Testis (tissue), 5 donors: ENCODE measurements at places on chromosomes 7 and 10.
A peak's percentile ranks its signal among the peaks of the same experiment; 100 is the strongest.

- DNase-seq: peak; percentile 65
Measured at GRCh38 chr10:128268015-128268722, 141.9 kb upstream of the MKI67 start.

DNA sequence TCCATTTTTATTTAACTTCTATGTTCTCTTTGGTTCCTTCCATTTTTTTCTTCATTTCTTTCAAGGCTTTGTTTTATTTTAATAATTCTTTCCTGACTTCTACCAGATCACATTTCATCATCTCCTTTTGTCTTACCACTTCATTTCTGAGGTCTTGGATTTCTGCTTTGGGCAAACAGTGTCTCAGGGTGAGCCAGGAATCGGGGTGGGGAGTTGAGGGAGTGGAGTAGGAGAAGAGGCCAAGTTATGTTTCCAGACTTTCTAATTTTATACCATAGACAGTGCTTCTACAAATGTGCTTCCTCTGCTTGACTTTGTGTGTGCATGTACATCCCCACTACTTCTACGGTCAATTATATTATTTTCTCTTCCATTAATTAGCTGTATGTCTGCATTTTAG lies 112.1 kb downstream of the PRKG1 start:
- no peak for DNase-seq

GRCh38 chr7:36904802-36905201 lies 180.5 kb upstream of the AOAH start:
- DNase-seq: no peak

DNA sequence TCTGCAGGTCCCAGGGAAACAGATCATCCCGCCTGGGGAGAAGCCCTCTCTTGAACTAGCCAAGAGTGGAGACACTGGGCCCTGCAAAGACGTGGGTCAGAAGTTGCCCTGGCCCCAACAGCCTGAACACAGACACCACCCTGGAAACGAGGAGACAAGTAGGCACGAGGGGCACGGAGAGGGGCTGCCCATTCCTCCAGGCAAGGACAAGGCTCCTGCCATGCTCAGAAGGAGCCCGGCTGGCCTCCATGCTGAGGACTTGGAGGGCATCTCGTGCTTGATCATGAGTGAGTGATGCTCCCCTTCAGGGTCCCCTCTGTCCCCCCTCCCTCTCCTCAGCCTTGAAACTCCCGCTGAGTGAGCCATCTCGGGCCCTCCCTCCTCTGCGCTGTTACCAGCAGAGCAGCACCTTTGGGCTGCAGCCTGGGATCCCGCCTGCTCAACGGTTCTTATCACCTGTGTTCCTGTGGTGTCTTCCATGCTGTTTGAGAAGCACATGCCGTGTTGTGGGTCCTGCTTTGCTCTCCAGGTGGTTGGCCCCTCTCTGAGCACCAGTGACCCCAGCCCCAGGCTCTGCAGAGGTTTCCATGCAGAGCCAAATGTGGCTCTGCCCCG lies 544.3 kb downstream of the TCERG1L start:
- DNase-seq: no peak

- no peak for DNase-seq
Measured at GRCh38 chr7:52325237-52325636, 710.2 kb upstream of the POM121L12 start.

DNA sequence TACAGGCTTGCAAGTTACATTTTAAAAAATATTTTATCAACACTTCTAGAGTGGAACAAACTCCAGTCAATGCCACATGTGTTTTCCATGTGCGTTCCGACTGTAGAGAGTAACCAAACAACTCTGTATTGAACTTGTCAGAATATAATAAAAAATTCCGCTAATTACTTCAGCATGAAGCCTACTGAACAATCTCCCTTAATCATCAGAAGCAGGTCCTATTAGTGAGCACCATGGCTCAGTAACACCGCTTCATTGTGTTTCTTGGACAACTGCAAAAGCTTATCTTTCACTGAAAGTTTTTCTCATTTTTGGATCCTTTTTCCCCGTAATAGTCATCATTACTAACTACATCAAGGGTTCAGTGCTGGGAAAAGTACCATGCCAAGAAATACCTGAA lies 117.0 kb downstream of the MKX start:
- no peak for DNase-seq

GRCh38 chr7:154680894-154681659 lies 321.8 kb downstream of the PAXIP1 start:
- DNase-seq: peak; percentile 79

- no peak for DNase-seq
Measured at GRCh38 chr10:110597476-110597875, 30.0 kb downstream of the SMC3 start.

- DNase-seq: no peak
Measured at GRCh38 chr7:47775238-47775637, 173.0 kb downstream of the PKD1L1 start.

GRCh38 chr10:66501356-66501755 lies 424.5 kb upstream of the LRRTM3 start:
- DNase-seq: no peak

DNA sequence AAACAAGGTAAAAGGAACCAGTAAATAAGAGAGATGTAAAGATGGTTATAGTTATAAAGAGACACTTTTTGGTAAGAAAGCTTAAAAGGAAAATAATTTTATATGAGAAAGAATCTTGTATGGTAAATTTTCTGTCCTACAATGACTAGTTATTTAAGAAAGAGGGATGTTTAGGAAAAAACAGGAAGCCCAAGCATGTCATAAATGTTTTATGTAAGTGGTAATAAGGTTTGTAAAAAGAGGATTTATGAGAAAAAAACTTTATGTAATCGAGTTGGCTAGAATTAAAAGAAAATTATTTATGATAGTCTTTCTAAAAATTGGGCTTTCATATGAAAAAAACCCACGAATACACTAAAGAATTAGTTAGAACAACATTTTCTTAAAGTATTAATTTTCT lies 34.2 kb upstream of the CREB3L2 start:
- no peak for DNase-seq

GRCh38 chr10:22278441-22278782 lies 37.8 kb upstream of the COMMD3 start:
- DNase-seq: no peak

GRCh38 chr7:101957744-101958525 lies 140.5 kb downstream of the CUX1 start:
- no peak for DNase-seq

GRCh38 chr7:29337546-29338116 lies 143.1 kb downstream of the CHN2 start:
- DNase-seq: no peak

DNA sequence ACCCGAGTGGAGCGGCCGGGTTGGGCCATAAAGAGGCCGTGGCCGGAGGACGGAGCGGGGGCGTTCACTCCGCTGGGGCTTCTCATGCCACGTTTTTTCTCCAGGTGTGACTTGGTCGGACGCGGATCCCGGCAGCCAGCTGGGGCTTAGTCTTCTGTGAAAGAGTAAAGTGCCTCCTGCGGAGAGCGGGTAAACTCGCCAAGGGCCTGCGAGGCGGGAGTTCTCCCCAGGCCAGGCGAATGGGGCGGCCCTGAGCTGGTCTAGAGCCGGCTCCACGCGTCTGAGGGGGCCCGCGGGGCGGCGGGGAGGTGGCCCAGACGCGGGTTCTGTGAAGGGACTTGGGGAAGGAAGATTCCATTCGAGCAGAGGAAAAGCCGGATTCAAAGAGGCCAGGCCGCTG lies 86.3 kb upstream of the VIPR2 start:
- no peak for DNase-seq

- no peak for DNase-seq
Measured at GRCh38 chr10:52961323-52961722, 188.7 kb upstream of the MBL2 start.

DNA sequence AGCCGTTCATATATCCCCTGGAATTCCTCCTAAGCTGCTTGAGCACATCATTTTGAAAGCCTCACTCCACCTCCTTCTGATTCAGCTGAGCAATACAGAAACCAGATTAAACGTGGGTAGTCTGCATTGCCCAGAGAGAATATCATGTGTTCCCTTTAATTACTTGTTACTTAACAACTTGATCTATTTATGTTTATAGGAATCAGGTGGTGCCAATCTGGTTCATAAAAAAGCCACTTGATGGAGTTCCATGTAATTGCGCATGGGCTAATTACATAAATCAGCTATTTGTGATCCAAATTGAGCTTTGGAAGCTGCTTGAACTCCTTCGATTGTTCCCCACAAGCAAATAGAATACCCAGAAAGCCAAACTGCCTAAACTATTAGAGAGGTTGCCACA lies 114.7 kb upstream of the ADCY1 start:
- DNase-seq: no peak

DNA sequence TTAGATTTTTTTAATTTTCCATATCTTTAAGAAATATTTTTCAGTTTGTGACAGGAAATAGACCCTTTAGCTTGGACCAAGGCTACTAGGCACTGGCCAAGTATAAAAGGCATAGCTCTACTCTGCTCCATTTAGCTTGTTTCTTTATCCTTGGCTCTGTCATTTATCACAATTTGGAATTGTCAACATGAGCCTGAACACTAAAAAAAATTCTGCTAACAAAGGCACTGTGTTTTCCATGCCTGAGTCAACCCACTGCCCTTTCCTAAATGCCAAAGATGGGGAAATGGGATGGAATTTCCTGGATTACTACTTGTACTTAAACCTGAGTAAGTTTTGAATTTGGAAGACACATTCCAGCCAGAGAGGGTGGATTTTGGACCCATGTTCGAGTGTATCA lies 128.4 kb downstream of the NSUN6 start:
- DNase-seq: no peak

DNA sequence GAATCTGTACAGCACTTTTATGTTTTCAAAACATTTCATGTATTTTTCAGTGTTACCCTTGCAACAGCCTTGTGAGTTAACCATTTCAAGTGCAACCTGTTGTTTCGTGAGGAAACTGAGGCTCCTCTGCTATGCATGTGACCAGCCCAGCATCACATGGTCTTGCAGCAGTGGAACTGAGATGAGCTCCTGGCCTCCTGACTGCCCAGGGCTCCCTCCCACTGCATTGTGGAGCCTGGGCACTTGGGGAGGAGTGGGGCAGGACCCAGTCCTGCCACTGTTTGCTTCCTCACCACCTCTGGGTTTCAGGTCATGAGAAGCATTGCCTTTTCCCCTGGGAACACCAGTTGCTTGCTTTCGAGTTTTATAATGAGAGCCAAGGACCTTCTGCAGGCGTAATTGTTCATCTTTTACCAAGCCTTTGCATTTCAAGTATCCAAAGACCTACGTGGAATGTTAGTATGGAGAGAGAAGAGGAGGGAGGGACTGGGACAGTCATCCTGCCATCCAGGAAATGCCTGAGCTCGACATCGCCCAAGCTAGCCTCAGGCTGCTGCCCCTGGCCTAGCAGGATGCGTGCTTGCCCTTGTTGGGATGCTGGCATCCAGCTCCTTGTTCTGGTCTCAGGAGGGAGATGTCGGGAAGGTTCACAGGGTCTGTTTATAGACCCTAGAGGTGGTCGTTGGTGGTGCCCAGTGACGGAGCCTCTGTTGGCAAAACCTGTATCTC lies 32.3 kb upstream of the BHLHA15 start:
- DNase-seq: no peak

GRCh38 chr7:77627309-77627676 lies 69.0 kb upstream of the RSBN1L start:
- no peak for DNase-seq

- DNase-seq: peak; percentile 25
Measured at GRCh38 chr7:19491821-19492452, 216.9 kb downstream of the POLR1F start.

DNA sequence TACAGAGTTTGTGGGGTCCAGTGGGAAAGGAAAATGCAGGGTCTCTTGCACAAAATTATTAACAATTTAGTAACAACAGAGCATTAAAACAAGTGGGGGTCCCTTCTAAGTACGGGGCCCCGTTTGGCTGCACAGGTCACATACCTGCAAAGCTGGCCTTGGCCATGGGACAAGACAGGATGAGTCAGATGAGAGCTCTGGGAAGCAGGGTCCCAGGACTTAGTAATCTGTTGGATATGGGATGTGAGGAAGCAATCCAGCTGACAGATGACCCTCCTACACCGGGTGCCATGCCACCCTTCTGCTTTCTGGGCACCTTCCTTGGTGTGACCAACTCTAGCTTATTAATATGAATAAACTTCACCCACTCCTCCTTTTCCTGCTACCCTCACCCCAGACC lies 3.2 kb upstream of the DUSP5 start:
- DNase-seq: no peak

- no peak for DNase-seq
Measured at GRCh38 chr7:38186593-38187314, 8.7 kb downstream of the STARD3NL start.

- DNase-seq: no peak
Measured at GRCh38 chr7:141160246-141160860, 86.5 kb downstream of the TMEM178B start.

DNA sequence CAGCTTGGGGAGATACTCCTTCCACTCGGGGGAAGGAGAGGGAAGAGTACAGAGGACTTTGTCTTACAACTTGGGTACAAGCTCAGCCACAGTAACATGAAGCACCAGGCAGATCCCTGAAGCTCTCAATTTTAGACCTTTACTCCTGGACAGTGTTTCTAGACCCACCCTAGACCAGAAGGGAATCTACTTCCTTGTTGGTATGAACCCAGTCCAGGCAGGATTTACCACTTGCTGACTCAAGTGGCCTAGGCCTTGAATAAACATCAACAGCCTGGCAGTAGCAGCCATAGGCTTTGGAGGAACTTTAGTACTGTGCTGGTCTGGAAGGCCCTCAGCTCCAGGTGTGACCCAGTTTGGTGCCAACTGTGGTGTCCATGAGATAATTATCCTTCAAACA lies 173.1 kb downstream of the ADRA2A start:
- no peak for DNase-seq

DNA sequence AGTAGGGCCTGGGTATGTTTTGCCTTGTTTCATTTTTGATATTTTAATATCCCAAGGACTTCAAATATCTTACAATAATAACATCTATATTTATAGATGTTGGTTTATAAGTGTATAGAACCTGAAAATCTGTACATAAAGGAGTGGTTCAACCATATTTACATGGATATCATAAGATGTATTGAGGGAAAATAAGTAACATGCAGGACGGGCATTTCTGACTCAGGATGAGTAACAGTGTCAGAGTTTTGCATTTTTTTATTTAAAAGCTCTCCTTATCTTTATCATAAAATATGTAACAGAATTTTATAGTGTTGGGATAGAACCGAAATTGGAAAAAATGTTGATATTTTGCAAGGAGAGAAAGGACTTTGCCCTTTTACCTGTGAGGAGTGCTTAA lies 1438.7 kb downstream of the REEP3 start:
- DNase-seq: no peak

DNA sequence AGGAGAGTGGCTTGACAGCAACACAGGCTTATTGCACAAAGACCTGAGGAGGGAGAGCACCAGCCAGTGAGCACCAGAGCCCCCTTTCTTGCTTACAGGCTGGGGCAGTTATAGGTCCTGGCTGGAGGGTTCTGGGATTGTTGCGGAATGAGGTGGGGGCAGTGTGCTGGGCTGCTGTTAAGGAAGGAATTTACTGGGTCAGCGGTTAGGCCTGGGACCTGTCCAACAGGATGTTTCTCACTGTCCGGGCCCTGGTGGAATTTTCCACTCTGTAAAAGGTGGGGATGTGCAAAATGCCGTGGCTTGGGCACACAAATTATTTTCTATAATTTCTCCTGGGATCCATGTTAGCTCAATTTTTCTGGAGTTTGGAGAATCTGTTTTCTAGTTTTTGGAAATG lies 757.3 kb downstream of the TYW1 start:
- peak; percentile 26 for DNase-seq
